Glomerular endothelial cell (primary cell): ENCODE measurements at places on chromosomes 6 and 20. TPM values are rescaled to one million over a fixed set of nuclear protein-coding genes. Genes with fewer than 3 reads are reported as not detected.

MACROD2 gene
- total RNA-seq = 0.58 and 0.76 TPM in 2 replicates

ESF1 gene
- total RNA-seq = 7.7 and 10.9 TPM in 2 replicates

MRPL18 gene
- total RNA-seq = 63.6 and 73.0 TPM in 2 replicates

- DNase-seq = no peak
Measured at GRCh38 chr6:66896415-66896814, 1189.4 kb upstream of the EYS start.

DNA sequence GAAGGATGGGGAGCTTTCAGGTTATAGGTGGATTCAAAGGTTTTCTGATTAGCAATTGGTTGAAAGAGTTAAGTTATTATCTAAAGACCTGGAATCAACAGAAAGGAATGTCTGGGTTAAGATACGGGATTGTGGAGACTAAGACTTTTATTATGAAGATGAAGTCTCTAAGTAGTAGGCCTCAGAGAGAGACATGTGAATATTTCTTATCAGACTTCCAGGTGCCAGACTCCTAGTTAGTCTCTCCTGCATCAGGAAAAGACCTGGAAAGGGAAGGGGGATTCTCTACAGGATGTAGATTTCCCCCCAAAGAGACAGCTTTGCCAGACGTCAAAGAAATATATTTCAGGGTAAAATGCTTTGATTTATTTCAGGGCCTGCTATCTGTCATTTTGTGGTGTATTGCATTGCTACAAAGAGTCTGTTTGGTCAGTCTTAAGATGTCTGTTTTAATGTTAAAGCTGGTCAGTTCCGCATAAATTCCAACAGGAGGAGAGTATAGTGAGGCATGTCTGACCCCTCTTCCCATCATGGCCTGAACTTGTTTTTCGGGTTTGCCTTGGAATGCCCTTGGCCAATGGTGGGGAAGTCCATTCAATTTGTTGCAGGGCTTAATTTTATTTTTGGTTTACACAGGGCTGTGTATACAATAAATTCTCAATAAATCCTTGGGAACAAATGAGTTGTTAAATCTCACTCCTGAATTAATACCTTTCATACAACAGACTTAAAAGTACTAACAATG is 103.4 kb upstream of the RALGAPA2 start:
- no peak for DNase-seq

GRCh38 chr20:58898629-58899408 is 46.3 kb downstream of the GNAS start:
- DNase-seq = no peak

- DNase-seq = no peak
Measured at GRCh38 chr6:115570331-115570730, 490.4 kb downstream of the FRK start.

DNA sequence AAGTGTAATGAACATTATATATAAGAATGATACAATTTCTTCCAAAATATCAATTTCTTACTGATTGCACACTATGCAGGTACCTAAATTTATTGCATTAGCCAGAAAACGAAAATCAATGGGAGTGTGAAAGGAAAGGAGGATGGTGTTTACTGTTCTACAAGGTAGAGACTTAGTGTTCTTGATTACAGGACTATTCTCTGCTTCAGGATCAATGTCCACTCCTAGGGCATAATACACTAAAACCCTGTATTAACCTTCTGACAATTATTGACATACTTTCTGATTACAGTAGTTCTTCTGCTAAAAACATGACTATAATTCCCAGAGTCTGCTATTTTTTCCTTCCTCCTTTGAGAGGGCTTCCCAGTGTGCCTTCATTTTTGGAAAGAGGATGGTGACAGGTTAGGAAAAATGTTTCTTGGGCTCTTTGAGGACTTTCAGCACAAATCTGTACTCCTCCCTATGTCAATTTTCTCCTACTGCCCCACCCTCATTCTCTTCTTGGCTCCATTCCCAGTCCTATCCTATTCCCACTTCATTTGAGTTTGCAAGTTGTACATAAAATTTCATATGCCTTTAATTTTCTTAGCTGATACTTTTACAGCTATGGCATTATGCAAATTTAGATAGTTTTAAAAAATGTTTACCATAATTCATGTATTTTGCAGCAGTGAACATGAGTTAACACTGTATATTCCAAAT is 278.9 kb downstream of the CENPW start:
- no peak for DNase-seq

GRCh38 chr6:37134036-37134395 is 35.9 kb upstream of the PIM1 start:
- DNase-seq = no peak

DNA sequence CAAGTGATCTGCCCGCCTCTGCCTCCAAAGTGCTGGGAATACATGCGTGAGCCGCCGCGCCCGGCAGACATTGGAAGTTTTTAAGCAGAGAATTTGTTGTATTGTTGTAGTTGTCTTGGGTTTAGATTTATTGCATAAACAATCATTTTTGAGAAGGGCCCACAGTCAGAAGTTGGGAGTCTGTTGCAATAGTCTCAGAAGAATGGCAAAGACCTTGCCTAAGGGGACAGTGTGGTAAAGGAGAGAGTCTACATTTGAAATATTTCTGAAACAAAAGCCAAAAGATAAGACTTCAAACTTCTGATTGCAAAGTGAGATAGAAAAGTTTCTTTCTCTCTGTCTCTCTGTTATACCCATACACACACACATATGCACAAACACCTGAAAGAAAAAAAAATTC is 22.5 kb downstream of the HFE start:
- DNase-seq = no peak

DNA sequence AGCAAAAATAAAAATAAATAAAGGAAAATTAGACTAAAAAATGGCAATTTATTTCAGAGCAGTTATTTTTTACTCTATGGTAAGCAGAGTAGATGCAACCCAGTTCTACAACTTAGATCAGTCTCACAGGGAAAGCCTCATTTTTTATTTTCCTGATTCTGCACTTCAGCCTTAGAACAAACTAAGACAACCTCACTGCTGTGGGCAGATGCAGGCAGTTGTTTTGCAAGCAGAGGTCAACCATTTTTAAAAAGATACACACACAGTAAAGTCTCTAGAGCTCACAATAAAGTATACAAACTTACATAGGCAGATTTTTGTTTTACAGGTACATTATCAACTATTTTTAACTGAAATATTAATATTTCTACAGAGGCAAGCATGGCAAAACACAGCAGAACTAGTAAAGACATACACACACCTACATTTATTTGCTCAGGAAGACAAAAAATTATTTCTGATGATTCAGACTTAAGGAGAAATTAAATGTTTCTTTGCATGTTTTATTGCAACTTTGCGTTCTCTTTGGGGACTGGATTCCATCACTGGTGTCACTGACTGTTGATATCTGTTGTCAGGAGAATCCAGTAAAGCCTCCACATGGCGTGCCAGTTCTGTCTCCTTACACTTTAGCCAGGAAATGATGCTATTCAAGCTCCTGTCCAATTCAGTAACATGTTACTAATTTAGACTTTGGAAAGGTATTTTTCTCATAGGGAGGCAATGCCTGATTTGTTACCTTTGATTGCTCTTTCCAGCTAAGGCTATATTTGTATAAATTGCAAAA is 102.7 kb downstream of the TRDN start:
- DNase-seq = no peak
